ENCODE measurements at places on chromosomes 7 and 10.

- no peak for DNase-seq
These were observed 129.6 kb downstream of the BICC1 start for GRCh38 chr10:58642283-58642682.

DNA sequence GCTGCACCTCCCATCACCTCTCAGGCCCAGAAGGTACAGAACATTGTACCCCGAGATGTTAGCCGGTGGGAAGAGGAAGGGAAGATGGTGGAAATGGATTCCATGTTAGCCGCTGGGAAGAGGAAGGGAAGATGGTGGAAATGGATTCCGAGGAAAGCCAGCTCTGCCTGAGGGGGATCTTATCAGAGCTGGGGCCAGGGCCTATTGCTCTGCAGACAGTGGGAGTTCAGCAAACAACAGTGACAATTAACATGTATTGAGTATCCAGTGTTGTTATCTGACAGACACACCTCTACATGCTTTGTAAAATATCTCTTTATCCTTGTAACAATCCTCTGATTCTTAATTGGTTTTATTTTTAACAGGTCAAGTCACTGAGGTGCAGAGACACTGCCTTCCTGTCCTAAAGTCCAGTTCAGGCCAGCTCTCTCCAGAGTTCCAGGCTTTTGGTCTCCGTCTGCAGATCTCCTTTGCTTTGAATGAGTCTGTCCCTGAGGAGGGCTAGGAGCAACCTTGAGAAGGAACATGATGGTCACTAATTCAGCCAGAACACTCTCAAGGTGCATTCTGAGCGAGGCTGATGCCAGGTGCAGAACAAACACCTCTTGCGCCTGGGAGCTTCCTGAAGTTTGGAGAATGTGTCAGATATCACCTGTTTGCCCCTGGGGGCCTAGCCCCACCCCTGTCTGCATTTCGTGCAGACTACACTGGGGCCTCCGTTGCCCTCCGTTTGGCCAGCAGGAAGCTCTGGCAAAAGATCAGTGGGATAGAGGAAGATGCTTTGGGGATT is 82.4 kb upstream of the PODXL start:
- no peak for DNase-seq

GRCh38 chr7:151424799-151425198 is 15.0 kb upstream of the WDR86 start:
- no peak for DNase-seq

GRCh38 chr7:158650821-158651225 is 53.8 kb downstream of the NCAPG2 start:
- DNase-seq = no peak

Measured in activated T-cell treated with anti-CD3 and anti-CD28 coated beads, Interleukin-2, amount 50 U/mL, for 48 hours (primary cell).